ENCODE measurements at places on chromosomes 12 and 14. TPM values are rescaled to one million over a fixed set of nuclear protein-coding genes. Genes with fewer than 3 reads are reported as not detected.

RASSF8 gene
- total RNA-seq, result 30.6 TPM

CEP170B gene
- total RNA-seq, result 26.5 TPM

CDKN3 gene
- total RNA-seq, result 43.9 TPM

DNA sequence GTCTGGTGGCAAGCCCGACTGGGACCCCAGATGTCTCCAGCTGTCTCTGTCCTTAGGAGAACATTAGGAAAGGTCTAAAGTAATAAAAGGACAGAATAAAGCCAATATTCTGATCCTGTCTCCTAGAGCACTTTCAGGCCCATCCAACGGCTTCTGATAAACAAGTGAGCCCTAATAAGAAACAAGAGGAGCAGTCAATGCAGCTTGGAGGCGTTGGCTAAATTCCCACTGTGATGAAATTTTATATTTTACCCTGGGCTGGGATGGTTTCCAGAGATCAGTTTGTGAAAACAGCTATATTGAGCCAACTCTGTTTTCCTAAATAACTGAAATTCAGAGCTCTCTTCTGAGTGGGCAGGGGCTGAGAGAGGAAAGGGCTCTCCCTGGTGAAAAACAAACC is 55.5 kb upstream of the SRRM4 start:
- DNase-seq, result no peak

- no peak for DNase-seq
Observed at GRCh38 chr12:112597986-112598385, 179.2 kb downstream of the PTPN11 start.

DNA sequence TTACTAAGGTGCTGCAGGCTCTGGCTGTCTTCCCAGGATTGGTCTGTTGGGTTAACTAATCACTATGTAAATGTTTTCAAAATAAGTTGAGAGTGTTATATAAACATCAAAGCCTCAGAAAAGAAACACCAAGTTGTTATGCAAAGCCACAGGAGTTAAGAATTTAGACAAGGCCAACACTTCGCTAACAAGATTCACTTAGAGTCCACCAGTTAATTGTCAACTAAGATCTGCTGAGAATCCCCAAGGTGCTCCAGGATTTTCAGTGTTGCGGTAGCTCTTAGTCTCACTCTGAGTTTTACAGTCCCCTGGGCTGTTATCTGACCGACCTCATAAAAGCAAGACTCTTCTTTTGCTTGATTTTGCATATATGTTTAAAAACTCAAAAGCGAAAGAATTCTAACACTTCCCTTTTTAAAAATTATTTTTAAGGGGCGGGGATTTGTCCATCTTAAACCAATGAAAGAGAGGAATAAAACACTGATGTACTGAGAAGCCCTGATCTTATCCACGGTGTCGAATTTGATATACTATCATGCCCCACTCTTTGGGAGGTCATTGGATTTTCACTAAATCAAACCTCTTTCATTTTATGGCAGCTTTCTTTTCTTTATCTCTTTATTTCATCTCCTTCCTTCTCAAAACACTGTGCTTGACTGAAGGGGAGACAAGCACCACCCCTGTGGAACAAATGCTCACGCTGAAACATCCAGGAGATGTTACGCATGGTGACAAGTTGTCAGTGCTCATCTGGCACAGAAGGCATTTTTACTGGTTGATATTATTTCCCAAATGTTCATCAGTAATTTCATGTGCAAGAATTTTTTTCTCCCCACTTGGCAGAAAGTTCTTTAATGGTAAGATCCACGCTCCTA is 7.0 kb downstream of the NIN start:
- no peak for DNase-seq

- no peak for DNase-seq
Observed at GRCh38 chr14:94689985-94690400, 77.8 kb downstream of the SERPINA3 start.

DNA sequence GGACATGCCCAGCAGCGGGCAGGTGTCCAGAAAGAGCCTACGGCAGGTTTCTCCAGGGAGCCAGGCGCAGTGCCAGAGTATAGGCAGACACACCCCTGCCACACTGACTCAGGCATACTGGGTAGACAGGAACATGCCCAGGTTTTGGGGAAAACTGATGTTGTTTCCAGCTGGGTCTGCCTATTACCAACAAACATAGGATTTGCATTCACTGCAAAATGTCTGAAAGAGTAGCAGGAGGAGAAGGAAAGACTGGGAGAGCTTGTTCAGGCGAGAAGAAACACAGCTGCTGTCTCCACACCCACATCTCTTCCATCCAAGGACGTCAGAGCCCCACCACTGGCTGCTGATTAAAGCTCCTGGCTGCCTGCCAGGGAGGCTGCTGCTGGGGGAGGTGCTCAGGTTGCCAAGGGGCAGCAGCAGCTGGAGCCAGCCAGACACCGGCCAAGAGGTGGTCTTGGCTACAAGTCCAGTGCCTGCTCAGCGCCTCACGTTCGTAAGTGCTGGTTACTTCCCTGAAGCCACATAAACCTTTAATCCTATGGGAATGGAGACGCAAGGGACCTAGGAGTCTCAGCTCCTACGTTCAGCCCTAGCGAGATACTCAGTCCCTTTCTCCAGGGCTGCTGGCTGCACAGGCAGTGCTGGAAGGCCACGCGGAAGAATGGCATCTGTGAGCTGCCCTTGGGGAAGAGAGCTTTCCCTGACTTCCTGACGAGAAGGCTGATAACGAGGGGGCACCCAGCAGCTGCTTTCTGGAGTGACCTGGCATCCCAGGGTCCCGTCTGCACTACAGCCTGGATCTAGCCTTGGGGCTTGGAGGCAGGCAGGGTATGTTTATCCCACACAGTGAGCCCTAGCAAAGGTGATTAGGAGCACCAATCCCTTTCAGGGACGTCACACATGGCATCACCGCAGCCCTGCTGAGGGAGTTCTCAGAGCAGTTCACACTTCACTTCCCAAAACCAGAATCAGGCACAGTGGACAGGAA is 58.1 kb downstream of the PLEKHG3 start:
- DNase-seq, result peak; percentile 97

- DNase-seq, result peak; percentile 91
Observed at GRCh38 chr12:53495903-53496751, 3.1 kb downstream of the MAP3K12 start.

DNA sequence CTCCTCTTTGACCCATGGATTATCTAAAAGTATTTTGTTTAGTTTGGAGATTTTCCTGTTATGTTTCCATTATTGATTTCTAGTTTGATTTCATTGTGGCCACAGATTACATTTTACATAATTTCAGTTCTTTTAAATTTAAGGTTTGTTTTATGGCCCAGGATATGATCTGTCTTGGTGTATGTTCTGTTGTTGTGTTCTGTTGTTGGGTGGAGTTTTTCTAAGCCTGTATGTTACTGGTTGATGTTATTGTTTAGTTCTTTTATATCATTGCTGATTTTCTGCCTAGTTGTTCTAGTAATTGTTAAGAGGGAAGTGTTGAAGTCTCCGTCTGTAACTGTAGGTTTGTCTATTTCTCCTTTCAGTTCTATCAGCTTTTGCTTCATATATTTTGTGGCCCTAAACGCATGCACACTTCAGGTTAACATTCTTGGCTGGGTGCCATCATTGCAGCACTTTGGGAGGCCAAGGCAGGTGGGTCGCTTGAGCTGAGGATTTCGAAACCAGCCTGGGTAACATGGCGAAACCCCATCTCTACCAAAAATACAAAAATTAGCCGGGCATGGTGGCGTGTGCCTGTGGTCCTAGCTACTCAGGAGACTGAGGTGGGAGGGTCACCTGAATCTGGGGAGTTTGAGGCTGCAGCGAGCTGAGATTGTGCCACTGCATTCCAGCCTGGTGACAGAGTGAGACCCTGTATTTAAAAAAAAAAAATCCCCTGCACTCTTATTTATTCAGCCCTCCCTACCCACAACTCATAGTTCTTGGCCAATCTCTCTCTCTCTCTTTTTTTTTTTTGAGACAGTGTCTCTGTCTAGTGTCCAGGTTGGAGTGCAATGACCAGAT is 28.1 kb upstream of the CFL2 start:
- no peak for DNase-seq

PPM1H gene
- total RNA-seq, result 2.9 TPM

DNA sequence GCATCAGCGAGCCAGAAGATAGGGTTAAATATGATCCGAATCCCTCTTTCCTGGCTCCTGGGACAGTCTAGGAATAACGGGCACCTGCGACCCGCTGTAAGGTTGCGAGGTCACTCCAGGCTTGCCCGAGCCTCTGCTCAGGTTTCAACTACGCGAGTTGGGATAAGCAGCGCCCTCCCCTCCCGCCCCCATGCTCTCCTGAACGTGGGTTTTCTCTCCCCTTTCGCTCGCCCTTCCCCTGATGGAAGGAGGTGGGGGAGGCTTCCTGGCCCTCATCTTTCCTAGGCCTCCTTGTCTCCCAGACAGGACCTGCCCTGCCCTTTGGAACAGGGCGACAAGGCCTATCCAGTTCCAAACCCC is 753 bp upstream of the ATP5MC2 start:
- peak; percentile 52 for DNase-seq

TPPP2 gene
- total RNA-seq, result not detected

- no peak for DNase-seq
Observed at GRCh38 chr14:48788771-48789170, 797.4 kb downstream of the RPS29 start.

- DNase-seq, result no peak
Observed at GRCh38 chr12:123142921-123143735, 7.8 kb downstream of the PITPNM2 start.

CALM1 gene
- 74.6 TPM for total RNA-seq

IAPP gene
- 0.09 TPM for total RNA-seq

KIF5A gene
- total RNA-seq, result 0.36 TPM

DNA sequence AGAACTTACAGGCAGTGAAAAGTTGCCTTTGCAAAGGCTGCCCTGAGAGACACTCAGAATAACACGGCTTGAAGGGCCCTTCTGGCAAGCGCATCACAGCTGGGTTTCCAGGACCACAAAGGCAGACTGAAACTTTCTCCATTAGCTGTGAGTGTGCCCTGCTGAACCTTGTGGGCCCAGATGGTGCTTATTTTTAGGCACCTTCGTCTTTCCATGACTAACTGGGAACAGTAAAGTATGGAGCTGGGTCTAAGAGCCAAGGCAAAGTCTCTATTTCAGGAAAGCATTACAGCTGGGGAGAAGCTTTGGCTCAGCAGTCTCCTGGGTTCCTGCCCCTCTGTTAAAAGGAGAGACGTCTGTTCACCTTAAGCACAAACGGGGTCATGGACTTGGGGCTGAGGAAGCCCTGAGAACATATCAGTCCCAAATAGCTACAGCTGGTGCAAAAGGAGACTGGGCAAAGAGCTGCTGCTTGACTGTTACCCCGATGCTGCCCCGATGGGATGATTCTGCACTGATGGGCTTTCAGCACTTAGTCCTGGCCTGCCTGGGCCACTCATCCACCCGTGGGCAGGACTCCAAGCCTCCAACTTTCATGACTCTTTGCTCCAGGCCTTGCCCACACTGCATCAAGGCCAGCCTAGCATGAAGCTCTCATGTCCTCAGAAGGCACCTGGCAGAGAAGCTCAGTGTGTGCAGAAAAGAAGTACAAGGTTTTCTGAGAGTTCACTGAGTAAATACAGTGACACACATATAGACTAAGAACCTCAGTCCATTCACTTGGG is 248.3 kb downstream of the PHLDA1 start:
- DNase-seq, result no peak

DNA sequence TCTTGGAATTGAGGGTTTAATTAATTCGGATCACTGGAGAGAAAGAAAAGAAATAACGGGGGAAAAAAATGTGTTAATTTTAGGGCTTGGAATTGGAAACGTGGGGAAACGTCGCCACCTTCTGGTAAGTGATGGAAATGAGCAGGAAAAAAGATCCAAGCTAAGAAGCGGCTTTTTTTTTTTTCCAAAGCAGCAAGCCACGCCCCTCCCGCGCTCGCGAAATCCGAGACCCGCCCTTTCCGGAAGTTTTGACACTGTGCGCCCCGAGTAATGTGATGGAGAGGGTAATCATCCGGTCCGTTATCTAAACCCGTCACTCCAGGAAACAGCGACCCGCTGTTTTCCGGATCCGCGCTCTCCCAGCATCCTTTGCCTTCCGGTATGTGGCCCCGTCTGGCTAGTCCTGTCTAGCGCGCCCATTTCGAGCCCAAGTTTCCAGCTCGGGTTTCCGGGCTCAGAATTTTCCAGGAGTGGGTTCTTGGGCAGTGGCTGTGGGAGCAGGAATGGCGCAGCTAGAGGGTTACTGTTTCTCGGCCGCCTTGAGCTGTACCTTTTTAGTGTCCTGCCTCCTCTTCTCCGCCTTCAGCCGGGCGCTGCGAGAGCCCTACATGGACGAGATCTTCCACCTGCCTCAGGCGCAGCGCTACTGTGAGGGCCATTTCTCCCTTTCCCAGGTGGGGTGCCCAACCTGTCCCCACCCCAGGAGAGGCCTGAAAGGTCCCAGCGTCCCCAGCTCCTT is at the start of gene ALG10B:
ALG10B (plus strand) TSS at position 384 of the 739 bp plus-strand sequence; CDS start at position 504, 120 bp downstream.
- peak; percentile 93 for DNase-seq

- no peak for DNase-seq
Observed at GRCh38 chr14:79705126-79705894, 506.0 kb downstream of the DIO2 start.

GRCh38 chr12:124774054-124774461 is 89.6 kb downstream of the SCARB1 start:
- no peak for DNase-seq

RGS6 gene
- 0.86 TPM for total RNA-seq

- DNase-seq, result peak; percentile 58
Observed at GRCh38 chr12:48988030-48988649, 10.0 kb downstream of the WNT1 start.

CLEC6A gene
- total RNA-seq, result 0.21 TPM

- peak; percentile 42 for DNase-seq
Observed at GRCh38 chr12:49264466-49264872, 413 bp upstream of the TUBA1C start.

DNA sequence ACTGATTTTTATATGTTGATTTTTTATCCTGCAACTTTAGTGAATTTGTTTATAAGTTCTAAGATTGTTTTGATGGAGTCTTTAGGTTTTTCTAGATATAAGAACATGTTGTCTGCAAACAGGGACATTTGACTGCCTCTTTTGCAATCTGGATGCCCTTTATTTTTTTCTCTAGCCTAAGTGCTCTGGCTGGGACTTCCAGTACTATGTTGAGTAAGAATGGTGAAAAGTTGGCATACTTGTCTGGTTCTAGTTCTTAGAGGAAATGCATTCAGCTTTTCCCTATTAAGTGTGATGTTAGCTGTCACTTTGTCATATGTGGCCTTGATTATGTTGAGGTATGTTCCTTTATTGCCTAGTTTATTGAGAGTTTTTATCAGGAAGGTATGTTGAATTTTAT is 68.1 kb downstream of the ERC1 start:
- DNase-seq, result no peak

MANSC4 gene
- total RNA-seq, result not detected

MUCL1 gene
- not detected for total RNA-seq

- DNase-seq, result no peak
Observed at GRCh38 chr12:113825705-113826104, 140.4 kb downstream of the RBM19 start.

GRCh38 chr12:89225808-89226411 is 126.4 kb downstream of the DUSP6 start:
- DNase-seq, result no peak

DNA sequence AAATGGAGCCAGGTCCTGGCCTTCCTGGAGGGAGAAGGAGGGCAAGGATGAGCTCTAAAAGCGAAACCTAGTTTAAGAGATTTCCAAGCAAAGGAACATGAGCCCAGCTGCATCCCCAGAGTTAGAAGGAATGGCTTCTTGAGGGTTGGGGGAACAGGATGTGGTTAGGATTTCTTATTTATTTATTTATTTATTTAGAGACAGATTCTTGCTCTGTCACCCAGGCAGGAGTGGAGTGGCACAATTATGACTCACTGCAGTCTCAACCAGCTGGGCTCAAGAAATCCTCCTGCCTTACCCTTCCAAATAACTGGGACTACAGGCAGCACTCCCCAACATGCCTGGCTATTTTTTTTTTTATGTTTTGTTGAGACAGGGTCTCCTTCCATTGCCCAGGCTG is 25.3 kb upstream of the TMEM106C start:
- peak; percentile 21 for DNase-seq

Measured in cardiac muscle cell (in vitro differentiated cells and primary cell).